ENCODE measurements at places on chromosomes 6 and 20.
A peak's percentile ranks its signal among the peaks of the same experiment; 100 is the strongest.

DNA sequence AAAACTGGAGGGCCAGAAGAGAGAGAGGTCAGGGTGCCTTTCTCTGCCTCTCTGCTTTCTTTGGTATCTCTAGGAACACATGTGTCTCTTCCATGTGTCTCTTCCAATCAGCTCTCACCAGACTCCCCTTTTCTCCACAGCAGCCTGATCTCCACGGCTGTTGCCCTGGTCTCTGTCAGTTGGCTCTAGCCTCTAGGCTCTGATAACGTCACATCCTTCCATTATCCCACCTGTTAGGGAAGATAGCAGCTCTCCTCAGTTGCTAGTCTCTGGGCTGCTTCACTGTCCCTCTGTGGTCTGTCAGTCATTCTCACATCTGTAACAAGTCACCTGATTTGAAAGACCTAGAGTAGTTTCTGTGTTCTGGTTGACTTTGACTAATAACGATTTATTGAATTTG is 80.2 kb downstream of the PLCB4 start:
- no peak for DNase-seq

- no peak for DNase-seq
Observed at GRCh38 chr20:34541264-34541901, 17.1 kb upstream of the MAP1LC3A start.

- DNase-seq: no peak
Observed at GRCh38 chr6:49888742-49889431, 22.6 kb upstream of the CRISP1 start.

DNA sequence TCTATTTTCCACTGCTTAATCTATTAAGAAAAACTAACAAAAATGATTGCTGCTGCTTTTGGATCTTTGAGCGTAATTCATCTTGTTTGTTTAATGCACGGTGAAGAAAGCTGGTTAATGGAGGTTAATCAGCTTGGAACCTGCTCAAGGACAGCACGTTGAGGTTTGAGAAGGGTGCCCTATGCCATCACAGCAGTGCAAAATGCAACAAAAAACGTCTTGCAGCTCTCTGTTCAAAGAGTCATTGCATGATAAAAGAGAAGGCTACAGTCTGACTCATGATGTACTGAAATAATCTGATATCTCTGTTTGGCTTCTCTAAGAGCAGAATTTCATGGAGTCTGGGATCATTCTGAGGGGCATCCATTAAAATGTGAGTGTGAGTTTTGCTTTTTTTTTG is 80.6 kb upstream of the PREP start:
- DNase-seq: no peak

DNA sequence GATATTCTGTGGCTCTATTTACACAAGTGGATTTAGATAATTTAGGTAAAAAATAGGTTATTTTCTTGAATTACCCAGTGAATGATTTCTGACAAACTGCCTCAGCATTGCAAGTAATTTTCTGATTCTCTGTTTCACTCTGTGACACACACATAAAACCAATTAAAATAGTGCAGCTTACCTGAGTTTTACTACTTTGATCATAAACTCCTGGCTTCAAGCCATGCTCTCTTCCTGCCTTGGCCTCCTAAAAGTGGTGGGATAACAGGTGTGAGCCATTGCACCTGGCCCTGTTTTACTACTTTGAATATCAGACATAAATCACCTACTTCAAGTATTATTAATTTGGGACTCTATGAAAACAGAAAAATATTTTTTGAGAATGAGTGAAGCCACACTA is 462.9 kb downstream of the ADGRB3 start:
- DNase-seq: no peak

- no peak for DNase-seq
Observed at GRCh38 chr6:145025488-145025887, 709.8 kb downstream of the EPM2A start.

DNA sequence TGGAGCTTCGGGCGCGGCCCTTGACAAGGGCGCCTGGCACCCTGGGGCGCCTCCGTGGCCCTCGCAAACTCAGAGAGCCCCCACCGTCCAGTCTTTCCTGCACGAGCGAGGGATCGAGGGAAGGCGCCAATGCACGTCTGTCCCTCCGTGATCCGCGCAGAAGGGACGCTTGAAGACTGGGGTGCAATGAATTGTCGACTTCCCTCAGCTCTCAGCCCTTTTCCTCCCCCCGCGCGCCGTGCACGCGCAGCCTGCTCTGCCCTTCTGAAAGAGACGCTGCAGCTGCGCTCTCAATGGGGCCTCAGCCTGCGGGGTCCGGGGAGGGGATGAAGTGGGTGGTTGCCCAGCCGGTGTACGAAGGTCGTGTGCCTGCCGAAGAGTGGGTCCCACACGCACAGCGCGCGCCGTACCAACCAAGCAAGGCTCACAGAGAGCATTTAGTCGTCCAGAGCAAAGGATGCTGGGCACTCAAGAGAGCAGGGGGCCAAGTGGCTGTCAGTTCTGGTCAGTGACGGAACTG is 5.5 kb upstream of the SOX4 start:
- peak; percentile 7 for DNase-seq

DNA sequence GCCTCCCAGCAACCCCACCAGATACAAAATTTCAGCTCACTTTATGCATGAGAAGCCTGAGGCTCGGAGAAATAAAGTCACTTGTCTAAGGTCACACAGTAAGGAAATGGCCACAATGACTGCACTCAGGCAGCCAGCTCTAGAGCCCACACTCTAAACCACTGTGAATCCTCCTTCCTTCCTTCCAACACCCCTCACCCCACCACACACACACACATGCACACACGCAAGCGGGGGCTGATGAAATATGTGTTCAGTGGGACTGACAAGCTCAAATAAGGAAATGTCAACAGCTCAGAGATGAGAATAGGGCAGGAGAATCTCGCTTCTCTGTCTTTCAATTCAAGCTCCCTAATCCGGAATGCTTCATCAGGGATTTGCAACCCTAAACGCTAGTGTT is 6.0 kb upstream of the BPIFA1 start:
- DNase-seq: no peak

- no peak for DNase-seq
Observed at GRCh38 chr6:163319609-163320366, 94.7 kb upstream of the QKI start.

DNA sequence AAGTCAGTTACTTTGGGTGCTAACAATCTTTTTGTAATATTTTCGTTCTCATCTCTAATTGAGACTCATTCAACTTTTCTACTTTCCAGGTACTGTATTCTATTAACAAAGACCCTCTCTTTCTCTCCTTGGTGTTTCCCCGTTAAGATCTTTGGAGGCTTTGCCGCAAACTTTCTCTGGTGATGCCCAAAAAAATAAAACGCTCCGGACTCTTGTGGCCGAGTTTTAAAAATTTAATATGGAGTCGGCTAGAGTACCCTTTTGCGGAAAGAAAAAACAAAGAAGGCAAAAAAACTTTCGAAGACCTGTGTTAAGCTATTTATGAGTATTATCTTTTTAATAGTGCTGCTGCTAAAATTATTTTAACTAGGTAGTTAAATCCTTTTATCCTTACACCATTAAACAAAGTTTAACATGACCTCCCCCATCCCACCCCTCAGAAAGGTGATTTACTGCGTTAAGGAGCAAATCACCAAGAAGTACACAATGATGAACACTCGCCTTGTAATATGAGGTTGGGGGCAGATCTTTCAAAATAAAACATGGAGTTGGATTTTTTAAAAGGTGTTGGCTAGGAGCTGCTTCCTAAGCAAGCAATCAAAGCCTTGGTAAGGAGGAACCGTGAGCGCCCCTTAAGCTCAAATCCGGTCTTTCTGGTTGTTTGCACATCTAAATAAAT is 10.0 kb downstream of the SIM1 start:
- DNase-seq: no peak

GRCh38 chr6:15268137-15268908 is 22.5 kb downstream of the JARID2 start:
- DNase-seq: no peak

DNA sequence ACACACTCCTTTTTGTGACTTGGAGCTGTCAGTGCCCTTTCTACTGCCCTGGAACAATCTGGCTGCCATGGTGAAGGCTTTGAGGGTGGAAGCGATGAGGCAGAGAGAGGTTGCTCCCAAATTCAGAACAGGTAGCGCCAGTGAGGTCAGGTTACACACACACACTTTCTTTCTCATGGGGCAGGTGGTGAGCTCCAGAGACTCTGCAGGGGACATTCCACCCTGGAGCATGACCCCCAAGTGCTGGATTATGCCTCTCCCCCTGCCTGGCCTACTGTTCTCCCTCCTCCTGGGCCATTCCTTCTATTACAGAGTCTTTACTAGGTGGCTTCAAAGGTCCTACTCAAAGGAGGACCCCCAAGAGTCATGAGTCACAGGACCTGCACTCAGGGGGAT is 98.0 kb downstream of the EYA2 start:
- no peak for DNase-seq

DNA sequence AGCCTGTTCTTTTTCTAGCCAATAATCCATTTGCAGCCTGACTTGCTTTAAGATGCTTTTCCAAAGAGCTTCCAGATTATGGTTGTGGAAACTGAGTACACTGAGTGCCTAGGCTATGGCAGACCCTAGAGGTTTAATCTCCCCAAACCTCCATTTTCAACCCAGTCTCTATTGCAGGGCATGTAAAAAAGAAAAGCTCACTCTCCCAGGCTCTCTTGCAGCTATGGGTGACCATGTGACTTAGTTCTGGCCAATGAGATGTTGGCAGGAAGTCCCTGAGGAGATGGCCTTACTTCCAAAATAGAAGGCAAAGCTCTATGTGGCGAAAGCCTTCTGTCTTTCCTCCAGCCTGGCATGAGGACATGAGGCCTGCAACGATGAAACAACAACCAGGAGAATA is 3.8 kb downstream of the PDRG1 start:
- no peak for DNase-seq

DNA sequence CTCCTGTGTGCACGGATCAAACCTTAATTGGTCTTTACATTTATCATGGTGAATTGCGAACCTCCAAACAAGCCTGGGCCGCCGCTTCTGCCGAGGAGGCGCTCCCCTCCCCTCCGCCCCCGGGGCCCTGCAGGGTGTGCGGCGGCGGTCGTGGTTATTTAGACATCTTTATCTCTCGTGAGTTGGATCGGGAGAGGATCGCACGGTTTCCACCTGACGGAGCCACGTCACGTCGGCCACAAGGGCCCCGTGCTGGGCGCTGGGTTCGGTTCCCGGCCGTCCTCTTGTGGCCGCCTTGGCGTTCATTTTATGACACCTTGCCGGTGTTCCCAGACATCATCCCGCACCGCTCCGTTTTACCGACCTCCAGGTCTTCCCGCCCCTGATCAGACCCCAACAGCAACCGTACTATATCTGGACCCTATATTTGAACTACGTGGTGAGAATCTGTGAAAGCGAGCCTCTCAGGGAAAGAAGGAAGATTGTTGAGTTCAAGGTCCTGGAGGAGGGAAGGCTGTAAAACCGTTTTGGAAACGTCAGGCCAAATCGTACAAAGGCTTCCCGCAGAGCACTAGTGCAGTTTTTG is 1.3 kb upstream of the CNR1 start:
- DNase-seq: no peak

DNA sequence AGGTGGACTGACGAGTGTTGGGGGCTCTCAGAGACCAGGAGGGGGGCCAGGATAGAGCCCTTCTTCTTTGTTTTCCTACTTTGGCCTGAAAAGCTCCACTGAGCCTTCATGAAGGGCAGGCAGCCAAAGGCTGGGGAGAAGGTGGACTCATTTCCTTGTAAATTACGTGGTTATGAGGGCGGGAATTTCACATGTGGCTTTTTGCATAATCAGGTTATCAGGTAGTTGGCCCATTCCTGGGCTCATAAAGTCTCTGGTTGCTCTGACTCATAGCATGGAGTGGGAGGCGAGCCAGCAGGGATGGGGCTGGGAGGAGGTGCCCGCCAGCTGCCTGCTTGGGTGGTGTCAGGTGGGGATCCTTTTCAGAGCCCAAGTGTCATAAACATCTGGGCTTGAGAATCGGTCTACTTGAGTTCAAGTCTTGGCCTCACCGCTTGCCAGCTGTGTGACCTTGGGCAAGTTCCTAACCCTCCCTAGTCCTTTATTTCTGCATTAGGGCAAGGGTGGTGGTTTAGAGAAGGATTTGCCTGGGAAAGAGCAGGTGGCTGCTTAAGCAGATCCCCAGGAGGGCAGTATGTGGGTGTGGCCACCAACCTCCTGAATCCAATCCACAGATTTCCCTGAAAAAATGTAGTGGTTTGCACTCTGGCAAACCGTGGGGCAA is 26.5 kb upstream of the RNF24 start:
- DNase-seq: no peak

- DNase-seq: no peak
Observed at GRCh38 chr20:24011282-24011681, 22.7 kb upstream of the GGTLC1 start.

DNA sequence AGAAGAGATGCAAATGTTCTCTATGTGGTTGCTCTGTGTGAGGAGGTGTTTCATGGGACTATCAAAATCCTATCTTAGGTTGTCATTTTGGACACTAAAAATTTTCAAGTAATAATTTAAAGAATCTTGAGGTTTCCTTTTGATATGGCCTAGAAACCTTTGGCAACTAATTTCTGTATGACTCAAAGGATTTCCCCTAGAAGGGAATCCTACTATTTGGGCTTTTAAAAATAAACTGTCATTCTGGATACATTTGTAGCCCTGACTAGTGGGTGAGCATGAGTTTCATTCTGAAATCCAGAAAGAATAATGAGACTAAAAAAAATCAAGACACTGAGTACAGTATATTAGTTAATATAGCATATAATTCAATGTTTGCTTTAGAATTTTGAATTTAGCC is 25.5 kb upstream of the RAB23 start:
- no peak for DNase-seq

GRCh38 chr6:127950566-127951145 is 49.8 kb upstream of the THEMIS start:
- DNase-seq: no peak

DNA sequence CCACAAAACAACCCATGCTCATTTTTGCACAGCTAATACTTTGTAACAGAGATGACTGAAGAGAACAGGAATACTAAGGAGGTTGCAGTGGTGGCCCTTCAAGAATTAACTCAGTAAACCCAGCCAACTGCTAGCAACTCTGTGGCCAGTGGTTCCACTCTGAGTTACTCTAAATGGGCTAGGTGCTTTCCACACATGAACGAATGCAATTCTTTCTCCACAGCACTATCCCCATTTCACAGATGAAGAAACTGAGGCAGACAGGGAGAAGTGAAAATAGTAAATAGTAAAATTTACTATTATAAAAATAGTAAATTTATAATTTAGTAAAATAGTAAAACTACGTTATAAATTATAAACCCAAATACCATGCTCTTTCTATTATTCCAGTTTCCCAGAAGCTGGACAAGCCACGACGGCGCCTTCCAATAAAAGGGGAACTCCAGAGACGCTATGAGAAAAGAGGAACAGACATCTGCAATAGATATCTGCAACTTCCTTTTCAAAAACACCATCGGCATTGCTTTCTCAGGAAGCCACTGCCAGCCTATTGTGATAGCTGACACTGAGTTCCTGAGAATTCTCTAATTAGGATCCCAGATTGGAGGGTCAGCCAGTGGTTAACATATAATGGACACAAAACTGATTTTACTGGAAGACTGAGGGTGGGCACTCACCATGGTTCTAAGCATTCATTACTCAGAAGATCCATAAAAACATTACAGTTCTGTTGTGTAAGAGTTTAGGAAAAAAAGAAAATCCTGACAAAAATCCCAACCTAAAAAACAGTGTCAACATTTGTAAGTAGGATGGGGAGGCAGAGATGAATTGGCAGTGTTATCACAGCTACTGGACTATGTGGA is 16.2 kb downstream of the FKBP1A start:
- DNase-seq: no peak

GRCh38 chr20:3146732-3147341 is 12.8 kb downstream of the FASTKD5 start:
- no peak for DNase-seq

GRCh38 chr20:1382670-1383069 is 10.2 kb downstream of the FKBP1A start:
- DNase-seq: no peak
